T-cell (primary cell): ENCODE measurements at places on chromosomes 12 and 14.

GRCh38 chr12:81819991-81820633 lies 61.0 kb upstream of the PPFIA2 start:
- DNase-seq: no peak

GRCh38 chr12:55729819-55730818 lies 1.3 kb upstream of the CD63 start:
- DNase-seq: no peak

DNA sequence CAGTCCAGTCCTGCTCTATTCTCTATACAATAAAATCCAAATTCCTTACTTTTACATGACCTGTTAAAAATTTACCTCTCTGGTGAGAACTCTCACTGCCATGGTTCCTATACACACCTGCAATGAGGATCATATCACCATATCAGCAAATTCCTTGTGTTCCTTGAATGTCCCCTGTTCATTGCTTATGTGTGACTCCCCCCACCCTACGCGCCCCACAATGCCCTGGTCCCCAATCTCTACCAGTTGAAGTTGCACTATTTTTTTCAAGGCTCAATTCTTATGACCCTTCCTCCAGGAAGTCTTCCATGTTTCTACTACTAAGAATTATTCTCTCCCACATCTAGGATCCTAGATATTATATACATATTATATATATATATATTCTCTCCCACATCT lies 82.2 kb upstream of the NEDD1 start:
- DNase-seq: no peak

GRCh38 chr14:61573748-61574513 lies 121.4 kb upstream of the HIF1A start:
- no peak for DNase-seq

DNA sequence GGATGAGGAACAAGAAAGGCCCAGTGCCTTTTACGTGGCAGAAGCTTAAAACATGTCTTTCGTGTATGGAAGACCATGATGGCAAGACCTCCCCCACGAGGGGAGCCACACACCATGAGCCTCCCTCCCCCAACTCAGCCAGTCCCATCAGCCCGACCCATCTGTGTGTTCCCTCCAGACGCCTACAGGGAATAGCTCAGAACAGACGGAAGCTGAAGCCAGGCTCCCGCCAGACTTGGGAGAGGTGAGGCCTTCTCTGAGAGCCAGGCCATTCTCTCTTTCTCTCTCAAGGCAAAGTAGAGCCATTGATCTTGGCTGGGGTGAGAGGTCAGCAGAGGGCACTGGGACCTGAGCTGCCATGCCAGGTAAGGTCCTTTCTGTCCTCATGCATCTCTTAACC lies 9.5 kb downstream of the REM2 start:
- no peak for DNase-seq

DNA sequence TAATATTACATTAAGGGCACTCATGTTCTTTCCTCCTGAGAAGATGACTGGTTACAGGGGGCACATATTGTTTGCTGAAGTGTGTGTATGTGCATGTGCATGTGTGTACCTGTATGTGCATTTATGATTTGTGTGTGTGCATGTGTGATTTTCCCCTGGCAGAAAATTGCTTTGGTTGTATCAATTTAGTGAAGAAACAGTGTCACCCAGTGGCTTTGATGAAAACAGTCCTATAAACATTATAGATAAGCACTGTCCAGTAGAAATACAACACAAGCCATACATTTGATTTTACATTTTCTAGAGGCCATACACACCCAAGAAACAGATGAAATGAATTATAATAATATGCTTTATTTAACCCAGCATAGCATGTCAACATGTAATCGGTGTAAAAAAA lies 8.6 kb downstream of the PDE3A start:
- DNase-seq: no peak

- DNase-seq: no peak
Observed at GRCh38 chr14:70177081-70177800, 11.5 kb downstream of the SLC8A3 start.

DNA sequence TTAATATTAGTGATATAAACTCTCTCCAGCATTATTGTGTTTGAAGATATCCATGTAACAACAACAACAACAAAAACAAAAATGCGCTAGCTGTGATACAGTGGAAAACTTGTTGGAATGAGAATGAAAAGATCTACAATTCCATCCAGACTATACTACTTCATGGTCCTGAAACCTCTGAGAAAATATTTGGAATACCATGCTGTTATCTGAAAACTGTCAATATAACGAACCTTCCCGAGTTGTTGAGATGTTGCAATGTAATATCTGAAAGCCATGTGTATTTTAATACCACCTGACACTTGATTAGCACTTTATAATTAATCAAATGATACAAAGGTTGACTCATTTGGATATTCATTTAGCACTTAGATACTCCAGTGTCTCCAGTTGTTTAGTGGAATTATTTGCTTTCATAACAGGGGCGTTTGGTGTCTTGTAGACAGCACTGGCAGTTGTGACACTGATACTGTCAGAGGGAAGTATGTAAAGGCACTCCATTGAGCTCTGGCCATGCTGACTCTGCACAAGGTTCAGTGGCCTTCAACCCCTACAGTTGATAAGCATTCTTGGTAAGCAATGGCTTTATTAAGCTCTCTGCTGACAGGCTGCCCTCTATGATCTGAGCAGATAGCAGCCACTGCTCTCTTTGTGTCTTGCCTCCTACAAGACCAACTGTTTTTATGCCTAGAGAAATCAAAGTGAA lies 447.1 kb upstream of the SEL1L start:
- no peak for DNase-seq
